Activated T-cell treated with anti-CD3 and anti-CD28 coated beads, Interleukin-2, amount 50 U/mL, for 72 hours (primary cell): ENCODE measurements at places on chromosomes 3 and 15.

- H3K27ac ChIP-seq = no peak overlapping the region
- no peaks in the 10 kb centered on the region for H3K4me1 ChIP-seq
- no peak overlapping the region for H3K4me3 ChIP-seq
- no peak for DNase-seq
- H3K36me3 ChIP-seq = peaks cover 2% of the 10 kb centered on the region
Observed at GRCh38 chr3:118269537-118270125, 765.0 kb downstream of the IGSF11 start.

DNA sequence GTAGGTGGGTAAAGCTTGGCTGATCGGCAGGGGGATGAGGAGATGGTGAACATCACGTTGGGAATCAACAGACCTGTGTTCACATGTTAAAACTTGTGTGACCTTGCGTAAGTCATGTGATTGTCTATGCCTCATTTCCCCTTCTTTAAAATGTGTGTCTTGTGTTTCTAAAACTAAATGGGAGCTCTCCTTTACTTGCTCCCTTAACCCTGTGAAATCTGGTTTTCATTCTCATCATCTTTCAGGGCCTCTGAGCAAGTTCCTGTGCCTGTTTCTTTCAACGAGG lies 29.7 kb upstream of the IREB2 start:
- H3K4me3 ChIP-seq = no peak overlapping the region
- peaks cover 7% of the 10 kb centered on the region for H3K27me3 ChIP-seq
- no peak for DNase-seq
- no peaks in the 10 kb centered on the region for H3K36me3 ChIP-seq

DNA sequence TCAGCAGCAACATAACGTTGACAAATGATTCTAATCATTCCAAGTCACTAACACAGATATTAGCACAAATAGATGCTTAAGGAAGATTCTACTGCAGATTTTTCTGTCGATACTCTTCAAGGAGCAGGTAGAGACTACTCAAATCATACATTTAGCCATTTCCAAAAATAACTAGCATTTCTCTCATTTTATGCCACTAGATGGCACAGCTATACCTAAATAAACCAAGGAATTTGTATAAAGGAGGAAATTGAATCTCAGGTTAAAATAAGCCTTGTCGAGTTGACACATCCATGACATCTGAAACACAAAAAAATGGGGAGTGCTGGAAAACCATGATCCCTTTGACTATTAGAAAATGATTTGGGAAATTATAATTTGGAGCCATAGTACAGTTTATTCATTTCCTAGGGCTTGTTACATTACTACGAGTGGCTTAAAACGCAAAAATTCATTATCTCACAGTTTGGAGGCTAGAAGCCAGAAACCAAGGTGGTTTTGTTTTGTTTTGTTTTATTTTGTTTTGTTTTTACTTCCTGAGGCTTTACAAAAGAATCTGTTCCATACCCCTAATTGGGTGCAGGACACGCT lies 59.5 kb upstream of the STRIT1 start:
- no peaks in the 10 kb centered on the region for H3K4me1 ChIP-seq
- H3K36me3 ChIP-seq = no peaks in the 10 kb centered on the region
- no peak overlapping the region for H3K4me3 ChIP-seq
- H3K27ac ChIP-seq = no peak overlapping the region
- peaks cover 12% of the 10 kb centered on the region for H3K27me3 ChIP-seq

DNA sequence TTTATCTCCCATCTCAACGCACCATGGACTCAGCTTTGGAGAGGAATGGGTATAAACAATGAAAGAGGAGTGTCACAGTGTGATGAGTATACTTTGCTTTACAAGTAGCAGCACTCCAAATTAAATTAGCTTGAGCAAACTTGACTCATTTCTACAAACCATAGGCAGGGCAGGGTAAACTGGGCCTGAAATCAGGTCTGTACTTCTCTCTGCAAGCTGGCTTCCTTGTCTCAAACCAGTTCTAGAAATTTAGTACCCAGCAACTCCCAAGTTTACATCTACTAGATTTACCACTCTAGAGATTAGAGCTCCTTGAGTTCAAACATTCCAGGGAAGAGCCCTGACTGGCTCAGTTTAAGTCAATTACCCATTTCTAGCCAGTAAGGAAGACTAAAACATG lies 37.4 kb upstream of the NEO1 start:
- H3K36me3 ChIP-seq = no peaks in the 10 kb centered on the region
- DNase-seq = no peak
- H3K4me1 ChIP-seq = peaks cover 5% of the 10 kb centered on the region
- H3K27me3 ChIP-seq = peaks cover 19% of the 10 kb centered on the region
